ENCODE measurements at places on chromosomes 7 and 10. TPM values are rescaled to one million over a fixed set of nuclear protein-coding genes. Genes with fewer than 3 reads are reported as not detected.

Gene A1CF
- not detected for polyA plus RNA-seq

Gene FAM180A
- polyA plus RNA-seq, result not detected

- DNase-seq, result no peak
These were observed 43.1 kb upstream of the C10orf71 start for GRCh38 chr10:49255883-49256282.

DNA sequence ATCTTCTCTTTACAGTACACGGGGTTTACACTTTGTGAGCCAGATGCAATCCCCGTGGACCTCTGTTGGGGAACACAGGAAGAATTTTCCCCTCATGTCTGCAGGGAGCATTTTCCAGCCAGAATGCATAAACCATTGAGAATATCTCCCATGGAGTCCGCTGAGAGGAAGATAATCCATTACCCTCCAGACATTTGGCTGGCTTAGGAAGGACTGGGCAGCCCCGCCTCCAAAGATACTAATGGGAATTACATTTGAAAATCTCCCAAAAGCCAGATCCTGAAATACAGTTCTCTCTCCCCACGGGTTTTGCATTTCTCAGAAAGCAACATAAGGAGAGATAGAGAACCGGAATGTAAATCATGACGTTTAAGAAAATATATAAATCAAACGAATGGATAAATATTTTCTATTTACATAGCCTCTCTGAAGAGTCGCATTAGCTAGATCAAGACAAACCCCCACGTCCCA is 53.5 kb downstream of the TRIL start:
- no peak for DNase-seq

- DNase-seq, result peak; percentile 19
These were observed 215.6 kb downstream of the ELFN1 start for GRCh38 chr7:1885465-1886226.

DNA sequence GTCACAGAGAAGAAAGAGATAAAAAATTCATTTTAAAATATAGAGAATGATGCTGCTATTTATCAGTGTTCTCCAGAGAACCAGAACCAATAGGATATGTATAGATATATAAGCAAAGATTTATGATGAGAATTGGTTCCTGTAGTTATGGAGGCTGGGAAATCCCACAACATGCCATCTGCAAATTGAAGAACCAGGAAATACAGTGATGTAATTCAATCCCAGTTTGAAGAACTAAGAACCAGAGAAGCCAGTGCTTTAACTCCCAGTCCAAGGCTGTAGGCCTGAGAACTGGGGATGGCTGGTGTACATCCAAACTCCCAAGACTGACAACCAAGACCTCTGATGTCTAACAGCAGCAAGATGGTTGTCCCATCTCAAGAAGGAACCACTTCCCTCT is 192.9 kb upstream of the PLXDC2 start:
- DNase-seq, result no peak

DNA sequence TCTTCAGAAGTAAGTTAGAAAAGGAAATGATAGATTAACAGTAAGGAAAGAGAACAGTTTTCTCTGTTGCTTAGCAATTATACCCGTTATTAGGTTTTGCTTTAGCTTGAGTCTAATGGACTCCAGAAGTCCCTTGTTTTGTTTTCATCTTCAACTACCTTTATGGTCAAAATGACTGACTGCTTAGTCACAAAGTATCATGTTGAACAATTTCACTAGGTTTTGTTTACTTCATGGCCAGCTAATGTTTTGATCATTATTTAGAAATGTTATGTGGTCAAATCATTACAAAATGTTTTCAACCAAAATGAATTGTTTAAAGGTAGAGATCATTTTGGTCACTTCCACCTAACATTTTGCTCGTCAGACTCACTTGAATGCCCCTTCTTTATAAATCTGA is 1.9 kb downstream of the UBN2 start:
- no peak for DNase-seq

DNA sequence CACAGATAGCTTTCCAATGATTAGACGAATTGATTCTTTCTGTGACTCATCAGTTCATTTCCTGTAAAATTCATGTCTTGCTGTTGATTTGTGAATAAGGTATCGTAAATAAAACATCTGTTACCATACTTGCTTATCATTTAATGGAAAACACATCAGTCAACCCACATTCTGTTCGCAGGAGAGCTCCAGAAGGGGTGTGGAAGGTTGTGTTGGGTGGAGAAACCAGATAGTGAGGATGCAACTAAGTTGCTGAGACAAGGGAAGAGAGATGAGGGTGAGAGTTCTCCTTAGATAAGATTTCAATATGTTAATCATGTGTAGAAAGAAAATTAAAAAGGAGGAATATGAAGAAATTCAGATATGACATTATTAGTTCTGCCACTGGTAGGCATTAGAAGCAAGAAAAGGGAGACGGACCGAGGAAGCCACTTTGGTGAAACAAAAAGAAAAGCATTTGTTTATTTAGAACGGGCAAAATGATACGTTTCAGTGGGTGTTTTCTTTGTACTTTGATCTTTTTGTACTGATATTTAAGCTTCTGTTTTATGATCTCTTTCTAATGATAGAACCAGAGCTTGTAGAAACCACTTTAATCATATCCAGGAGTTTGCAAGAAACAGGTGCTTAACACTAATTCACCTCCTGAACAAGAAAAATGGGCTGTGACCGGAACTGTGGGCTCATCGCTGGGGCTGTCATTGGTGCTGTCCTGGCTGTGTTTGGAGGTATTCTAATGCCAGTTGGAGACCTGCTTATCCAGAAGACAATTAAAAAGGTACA is 7.8 kb downstream of the CD36 start:
- DNase-seq, result no peak

Measured in CD4-positive, alpha-beta memory T cell (primary cell).